Naive thymus-derived CD4-positive, alpha-beta T cell (primary cell): ENCODE measurements at places on chromosomes 3 and 15.

- no peak for DNase-seq
These were observed 88.2 kb downstream of the RAB11A start for GRCh38 chr15:65957451-65957850.

DNA sequence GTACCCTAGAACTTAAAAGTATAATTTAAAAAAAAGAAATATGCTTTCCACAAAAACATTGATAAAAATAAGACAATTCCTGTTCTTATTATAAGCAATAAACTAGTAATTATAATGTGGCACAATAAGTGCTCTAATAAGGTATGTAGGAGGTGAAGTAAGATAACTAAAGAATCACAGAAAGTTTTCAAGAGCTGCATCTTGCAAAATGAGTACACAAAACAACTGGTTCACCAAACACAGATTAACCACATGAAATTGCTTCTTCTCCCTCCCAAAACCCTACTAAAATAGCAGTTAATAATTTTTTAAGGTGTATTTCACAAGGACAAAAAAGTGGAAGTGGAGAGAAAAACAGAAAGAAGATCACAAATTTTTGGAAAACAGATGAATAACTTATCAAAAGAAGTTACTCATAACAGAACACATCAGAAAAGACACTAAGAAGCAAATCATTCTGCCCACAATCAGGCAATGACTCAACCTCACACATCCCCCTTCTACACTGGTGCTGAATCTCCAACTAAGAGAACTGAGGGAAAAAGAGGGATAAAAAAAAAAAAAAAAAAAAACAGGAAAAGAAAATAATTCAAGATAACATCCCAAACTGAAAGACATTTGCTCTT lies 64.2 kb downstream of the TBC1D5 start:
- no peak for DNase-seq

GRCh38 chr15:89526181-89526580 lies 29.8 kb upstream of the RHCG start:
- no peak for DNase-seq

GRCh38 chr3:10463533-10464434 lies 41.6 kb downstream of the ATP2B2 start:
- no peak for DNase-seq

DNA sequence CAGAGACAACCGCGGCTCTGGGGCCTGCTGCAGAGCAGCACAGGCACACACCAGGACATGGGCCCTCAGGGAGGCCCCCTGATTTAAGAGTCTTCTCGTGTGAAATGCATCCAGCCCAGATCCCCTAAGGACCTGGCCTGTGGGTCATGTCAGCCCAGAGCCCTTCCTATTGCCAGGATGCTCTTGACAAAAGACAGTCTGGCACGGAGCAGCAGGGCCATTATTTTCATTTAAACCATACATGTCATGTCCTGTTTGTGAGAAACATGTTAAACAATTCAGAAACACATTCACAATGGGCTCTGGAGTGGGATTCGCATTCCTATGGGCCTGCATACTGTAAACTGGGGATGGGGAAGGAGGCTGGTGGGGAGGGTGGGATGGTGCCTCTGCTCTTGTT lies 367.4 kb upstream of the WNT5A start:
- no peak for DNase-seq

GRCh38 chr3:160545504-160545871 lies 19.9 kb downstream of the KPNA4 start:
- DNase-seq = no peak
